ENCODE measurements at places on chromosomes 6 and 20.
A peak's percentile ranks its signal among the peaks of the same experiment; 100 is the strongest.

DNA sequence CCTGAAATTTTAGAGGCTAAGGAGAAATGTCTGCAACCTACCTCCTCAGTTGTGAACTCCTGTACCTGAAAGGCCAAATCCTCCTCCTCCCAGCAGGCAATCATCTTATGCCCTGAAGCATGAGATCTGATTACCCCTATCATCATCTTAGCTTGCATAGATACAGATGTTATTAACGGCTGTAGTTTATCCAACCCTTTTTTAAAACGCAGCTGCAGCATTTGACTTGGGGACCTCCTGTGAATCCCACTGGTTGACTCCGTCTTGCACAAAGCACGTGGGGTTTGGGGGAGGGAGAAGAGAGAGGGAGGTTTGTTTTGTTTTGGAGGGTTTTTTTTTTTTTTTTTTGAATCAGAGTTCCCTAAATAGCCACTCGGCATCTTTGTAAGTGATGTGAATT, 5.8 kb upstream of the NR2E1 start:
- DNase-seq, result no peak

GRCh38 chr6:164085091-164086075, 670.9 kb downstream of the QKI start:
- no peak for DNase-seq

GRCh38 chr6:27672113-27672799, 199.4 kb upstream of the ZNF184 start:
- DNase-seq, result peak; percentile 43

DNA sequence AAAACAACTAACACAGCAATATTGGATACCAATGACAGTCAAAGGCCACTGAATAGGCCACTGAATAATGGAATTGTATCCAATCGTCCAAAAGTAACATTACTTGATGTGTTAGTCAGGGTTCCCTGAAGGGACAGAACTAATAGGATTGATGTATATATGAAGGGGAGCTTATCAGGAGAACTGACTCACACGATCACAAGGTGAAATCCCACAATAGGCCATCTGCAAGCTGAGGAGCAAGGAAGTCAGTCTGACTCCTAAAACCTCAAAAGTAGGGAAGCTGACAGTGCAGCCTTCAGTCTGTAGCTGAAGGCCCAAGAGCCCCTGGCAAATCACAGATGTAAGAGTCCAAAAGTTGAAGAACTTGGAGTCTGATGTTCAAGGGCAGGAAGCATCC, 571.4 kb downstream of the PRKN start:
- DNase-seq, result no peak

GRCh38 chr20:60172346-60172984, 214.2 kb downstream of the CDH26 start:
- DNase-seq, result no peak
